ENCODE measurements at places on chromosomes 6 and 20.

GRCh38 chr6:170316071-170316470 lies 9.5 kb downstream of the FAM120B start:
- DNase-seq: no peak

DNA sequence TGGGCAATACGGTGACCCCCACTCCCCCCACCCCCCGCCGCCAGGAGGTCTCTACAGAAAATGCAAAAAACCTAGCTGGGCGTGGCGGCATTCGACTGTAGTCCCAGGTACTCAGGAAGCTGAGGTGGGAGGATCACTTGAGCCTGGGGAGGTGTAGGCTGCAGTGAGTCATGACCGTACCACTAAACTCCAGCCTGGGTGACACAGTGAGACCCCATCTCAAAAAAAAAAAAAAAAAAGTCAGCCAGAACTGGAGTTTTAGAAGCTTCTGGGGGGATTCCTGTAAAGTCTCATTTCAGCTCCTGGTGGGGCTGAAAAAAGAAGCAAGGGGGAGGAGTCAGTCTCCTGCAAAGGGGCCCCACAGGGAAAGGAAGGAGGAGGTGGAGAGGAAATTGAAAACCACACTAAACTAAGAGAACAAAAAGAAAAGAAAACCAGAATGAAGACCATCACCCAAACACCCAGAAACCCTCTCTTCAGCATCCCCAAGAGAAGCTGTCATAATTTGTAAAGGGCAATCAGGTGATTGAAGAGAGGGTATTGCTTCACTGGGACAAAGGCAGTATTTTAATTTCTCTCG lies 50.4 kb downstream of the NOL4L start:
- DNase-seq: peak; percentile 70

DNA sequence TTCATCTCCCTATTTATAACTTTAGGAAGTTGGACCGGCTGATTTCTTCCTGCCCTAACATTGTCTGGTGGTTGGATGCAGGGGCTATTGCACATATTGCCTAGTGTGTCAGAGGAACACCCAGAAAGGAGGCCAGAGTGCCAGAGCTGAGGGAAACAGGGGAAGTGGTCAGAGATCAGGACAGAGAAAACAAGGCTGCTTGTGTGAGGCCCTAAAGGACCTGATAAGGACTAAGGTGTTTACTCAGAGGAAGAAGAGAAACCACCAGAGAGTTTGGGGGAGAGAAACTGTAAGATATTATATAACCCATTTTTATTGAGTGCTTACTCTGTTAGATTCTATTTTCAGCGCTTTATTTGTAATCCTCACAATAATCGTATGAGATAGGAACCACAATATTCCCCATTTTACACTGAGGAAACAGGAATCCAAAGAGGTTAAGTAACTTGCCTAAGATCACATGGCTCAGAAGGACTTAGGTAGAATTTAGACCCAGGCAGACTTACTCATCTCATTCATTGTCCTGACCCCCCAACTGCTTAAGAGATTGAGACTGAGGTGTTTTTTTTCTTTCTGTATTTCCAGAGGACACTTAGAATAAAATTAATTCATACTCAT lies 54.0 kb upstream of the REV3L start:
- DNase-seq: no peak

GRCh38 chr6:101126501-101126900 lies 245.4 kb upstream of the ASCC3 start:
- DNase-seq: no peak

GRCh38 chr20:4090756-4091489 lies 75.6 kb upstream of the RNF24 start:
- DNase-seq: no peak

DNA sequence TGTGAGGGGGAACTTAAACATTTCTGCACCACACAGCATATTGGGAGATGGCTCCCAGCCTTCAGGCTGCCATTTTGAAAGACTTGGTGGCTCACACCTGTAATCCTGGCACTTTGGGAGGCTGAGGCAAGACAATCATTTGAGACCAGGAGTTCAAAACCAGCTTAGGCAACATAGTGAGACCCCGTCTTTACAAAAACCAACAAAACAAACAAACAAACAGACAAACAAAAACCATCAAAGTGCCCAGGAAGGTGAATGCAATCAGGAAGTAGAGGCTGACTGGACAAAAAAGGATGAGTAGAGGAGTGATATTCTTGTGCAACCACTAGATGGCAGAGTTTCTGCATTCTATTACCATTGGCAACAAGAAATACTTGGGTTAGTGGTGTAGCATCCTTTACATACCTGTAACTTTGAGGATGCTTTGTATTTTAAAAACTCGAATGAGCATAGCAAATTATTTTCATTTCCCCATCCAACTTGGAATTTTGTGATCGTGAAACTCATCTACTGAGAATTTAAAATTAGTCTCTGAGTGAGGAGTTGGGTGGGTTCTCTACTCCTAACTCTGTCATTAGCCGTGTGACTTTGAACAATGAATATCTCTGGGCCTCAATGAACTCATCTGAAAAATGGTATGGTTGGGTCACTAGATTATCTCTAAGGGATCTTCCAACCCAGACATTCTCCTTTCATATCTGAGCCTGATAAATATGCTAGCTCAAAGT lies 84.4 kb downstream of the CRYBG1 start:
- DNase-seq: no peak

GRCh38 chr20:23214903-23215302 lies 128.8 kb upstream of the CD93 start:
- DNase-seq: no peak

GRCh38 chr6:7723554-7723953 lies 2.3 kb upstream of the BMP6 start:
- DNase-seq: no peak

Data from T-helper 22 cell (primary cell).